ENCODE measurements at places on chromosomes 6 and 20. TPM values are rescaled to one million over a fixed set of nuclear protein-coding genes. Genes with fewer than 3 reads are reported as not detected.

The ZBTB12 gene
- polyA plus RNA-seq, result 21.6 TPM

The MCHR2 gene
- not detected for polyA plus RNA-seq

The HSPA12B gene
- 37.2 TPM for polyA plus RNA-seq

The TRIM10 gene
- 0.47 TPM for polyA plus RNA-seq

DNA sequence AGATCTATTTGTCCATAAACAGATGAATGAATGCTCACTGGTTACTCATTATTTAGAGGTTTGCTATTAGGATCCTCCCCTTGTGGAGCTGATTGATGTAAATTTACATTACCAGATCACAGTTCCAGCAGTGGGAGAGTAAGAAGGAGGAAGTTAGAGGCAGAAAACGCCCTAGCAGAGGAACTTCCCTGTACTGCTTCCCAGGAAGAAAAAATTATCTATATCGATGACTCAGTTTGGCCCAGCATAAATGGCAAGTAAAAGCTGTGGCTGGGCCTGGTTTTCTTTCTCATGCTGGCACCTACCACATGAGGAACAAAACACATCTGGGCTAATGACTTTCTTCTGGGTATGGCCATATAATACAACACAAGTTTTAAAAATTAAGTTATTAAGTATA lies 35.7 kb downstream of the DNAAF9 start:
- no peak for DNase-seq

DNA sequence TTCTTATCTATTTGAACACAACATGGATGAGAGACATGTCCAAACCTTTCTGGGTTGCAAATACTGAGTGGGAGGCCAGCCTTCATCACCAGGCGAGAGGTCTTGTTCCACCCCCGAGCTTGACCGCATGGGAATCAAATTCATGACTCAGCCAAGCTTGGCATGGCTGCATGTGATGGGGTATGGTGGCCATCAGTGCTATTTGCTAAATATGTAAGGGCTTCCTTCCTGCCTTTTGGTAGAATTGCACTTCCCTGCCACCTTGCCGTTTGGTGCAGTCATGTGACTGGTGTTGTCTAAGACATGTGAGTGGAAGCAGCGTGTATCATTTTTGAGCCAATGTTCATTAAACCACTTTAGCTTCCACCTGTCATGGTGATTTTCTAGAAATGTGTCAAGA lies 508.9 kb upstream of the SULF2 start:
- DNase-seq, result no peak

DNA sequence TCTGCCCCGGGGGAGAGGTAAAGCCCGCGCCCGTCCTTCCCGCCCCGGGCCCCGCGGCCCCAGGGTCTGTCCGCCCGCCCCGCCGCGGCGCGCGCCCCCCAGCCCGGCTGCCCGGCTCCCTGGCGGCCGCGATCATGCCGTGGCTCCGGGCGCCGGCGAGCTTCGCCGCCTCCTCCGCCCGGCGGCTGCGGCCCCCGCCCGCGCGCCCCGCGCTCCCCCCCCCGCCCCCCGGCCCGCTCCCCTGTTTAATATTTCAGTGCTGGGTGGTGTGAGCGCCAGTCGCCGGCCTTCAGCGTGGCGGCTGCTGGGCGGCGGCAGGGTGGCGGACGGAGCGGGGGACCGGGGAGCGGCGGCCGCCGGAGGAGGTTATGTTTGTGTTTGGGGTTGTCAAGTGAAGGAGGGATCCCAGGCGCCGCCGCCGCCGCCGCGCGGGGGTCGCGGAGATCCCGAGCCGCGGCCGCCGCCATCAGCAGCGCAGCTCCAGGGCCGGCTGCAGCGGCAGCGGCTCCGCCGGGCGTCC lies at the start of gene HIVEP1:
Gene HIVEP1, plus strand, starts transcription at position 275 of the 520 bp plus-strand sequence. CDS start 3,317 bp downstream, outside the sequence.
- no peak for DNase-seq

DNA sequence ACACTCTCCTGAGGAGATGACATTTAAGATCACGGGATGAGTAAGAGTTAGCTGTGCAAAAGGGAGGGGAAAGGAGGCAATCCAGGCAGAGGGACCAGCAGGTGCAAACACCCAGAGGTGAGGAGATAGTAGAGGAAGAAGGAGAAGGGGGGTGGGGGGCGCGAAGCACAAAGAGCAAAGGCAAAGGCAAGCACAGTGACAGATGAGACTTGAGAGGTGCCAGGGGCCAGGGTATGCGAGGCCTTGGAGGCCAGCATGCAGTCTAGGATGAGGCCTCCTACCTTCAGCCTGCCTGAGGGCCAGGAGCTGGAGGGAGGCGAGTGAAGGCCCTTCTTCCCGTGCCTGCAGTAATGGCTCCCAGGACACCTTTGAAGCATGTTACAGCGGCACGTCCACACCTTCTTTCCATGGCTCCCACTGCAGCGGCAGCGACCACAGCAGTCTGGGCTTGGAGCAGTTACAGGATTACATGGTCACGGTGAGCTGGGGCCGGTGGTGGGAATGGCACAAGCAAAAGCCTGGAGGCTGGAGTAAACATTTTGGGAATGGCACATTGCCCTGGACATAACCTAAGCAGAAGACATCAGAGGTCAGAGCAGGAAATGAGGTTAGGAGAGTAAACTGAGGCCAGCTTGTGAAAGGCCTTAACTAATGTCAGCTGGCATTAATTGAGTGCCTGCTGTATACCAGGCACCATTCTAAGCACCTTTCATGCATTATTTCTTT lies 18.6 kb downstream of the CCM2L start:
- no peak for DNase-seq

DNA sequence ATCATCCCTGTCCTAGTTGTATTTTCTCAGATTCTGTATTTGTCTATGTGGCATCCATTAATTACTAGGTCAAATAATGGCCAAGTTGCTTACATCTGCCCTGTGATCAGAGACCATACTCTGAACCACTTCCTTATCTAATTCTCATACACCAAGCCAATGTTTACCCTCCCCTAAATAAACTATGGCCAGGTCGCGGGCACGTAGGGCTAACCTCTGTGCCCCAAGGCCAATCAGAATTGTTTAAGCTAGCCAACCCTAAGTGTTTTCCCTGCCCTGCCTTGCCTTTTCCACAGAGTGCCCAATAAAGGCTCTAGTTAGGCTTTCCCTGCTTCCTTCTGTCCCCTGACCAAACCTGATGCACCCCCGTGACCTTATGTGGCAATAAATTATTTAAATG lies 2.8 kb upstream of the CALHM4 start:
- DNase-seq, result no peak

- DNase-seq, result no peak
Measured at GRCh38 chr6:41571021-41571780, 25.0 kb downstream of the FOXP4 start.

All from left renal pelvis (tissue), 4 donors.